EH (cell line): ENCODE measurements at places on chromosomes 5 and 9.

DNA sequence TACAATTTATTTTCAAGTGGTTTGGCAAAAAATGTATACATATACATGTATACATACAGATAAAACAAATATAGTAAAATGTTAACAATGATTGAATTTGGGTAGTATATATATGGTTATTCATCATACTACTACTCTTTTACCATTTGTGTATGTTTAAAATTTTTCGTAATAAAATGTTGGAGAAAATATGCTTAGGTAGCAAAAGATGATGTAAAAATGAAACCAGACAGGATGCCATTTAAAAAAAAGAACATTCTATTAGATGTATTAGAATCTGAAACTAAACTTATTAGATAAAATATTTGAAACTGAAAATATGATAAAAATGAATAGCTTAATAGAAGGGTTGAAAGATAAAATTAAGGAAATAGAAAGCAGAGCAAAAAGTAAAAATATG, 144.9 kb upstream of the FER start:
- no peak for DNase-seq

- no peak for DNase-seq
Observed at GRCh38 chr5:157509093-157509492, 49.1 kb downstream of the NIPAL4 start.

GRCh38 chr5:151036556-151036955, 16.2 kb downstream of the GPX3 start:
- DNase-seq: no peak

- no peak for DNase-seq
Observed at GRCh38 chr5:169394371-169394770, 93.4 kb upstream of the SLIT3 start.

DNA sequence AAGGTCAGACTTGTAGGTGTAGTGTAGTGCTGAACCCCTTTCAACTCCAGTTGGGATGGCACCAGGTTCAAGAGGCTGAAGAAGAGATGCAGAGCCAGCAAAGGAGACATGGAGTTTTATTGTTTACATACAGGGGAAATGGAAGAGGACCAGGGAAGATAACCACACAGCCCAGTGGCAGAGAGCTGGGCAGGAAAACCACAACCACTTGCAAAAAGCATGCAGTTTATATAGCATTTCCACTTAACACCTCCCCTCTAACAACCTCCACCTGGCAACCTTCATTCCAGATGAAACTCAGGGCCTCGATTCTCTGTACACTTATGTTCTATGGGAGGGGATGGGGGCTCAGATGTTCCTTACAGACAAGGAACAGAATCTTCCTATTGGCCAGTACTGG, 56.9 kb downstream of the SNX24 start:
- no peak for DNase-seq

GRCh38 chr5:11595045-11595444, 309.2 kb downstream of the CTNND2 start:
- no peak for DNase-seq

GRCh38 chr5:168305281-168305680, 13.8 kb downstream of the WWC1 start:
- DNase-seq: no peak

DNA sequence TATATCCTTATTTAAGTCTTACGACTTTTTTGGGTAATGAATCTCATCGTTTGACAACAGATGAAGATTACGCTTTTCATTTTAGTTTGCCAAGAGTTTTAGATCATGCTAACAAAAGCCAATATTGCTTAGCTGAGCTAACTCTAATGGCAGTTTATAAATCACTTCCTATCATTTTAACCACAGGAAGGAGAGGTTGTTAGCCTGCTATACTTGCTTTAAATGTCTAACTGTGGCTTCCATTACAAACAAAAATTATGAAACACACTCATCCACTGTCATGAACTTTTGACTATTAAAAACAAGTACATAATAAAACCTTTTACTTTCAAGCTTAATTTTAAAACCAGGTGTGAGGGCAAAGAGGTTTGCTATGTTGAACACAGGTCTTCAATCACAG, 53.7 kb upstream of the ANKH start:
- DNase-seq: peak; percentile 34

DNA sequence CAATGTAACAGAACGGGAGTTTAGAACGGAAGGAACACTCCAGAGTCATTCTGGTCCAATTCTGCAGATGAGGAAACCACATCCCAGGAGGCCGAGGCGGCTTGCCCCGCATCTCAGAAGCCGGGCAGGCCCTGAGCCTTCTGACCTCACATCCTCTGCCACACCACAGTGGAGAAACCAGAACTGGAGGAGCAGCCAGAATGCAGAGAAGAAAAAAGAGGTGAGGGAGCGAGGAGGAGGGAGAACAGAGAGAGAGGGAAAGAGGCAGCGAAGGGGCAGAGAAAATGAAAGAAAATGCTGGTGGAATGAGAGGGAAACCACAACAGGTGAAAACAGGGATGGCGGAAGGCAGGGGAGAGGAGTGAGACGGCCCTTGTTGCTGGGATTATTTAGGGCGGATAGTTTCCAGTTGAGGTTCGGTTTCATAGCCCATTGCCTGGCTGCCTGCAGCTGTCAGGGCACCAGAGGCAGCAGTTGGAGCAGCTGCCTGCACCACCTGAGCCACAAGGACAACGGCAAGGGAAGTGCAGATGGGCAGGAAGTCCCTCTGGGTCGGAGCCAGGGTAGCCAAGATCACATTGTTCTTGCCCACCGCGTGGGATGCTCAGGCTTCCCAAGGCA, at the start of gene HMHB1:
Gene HMHB1 (plus strand): TSS at position 77 of the 621 bp plus-strand sequence.
- no peak for DNase-seq

DNA sequence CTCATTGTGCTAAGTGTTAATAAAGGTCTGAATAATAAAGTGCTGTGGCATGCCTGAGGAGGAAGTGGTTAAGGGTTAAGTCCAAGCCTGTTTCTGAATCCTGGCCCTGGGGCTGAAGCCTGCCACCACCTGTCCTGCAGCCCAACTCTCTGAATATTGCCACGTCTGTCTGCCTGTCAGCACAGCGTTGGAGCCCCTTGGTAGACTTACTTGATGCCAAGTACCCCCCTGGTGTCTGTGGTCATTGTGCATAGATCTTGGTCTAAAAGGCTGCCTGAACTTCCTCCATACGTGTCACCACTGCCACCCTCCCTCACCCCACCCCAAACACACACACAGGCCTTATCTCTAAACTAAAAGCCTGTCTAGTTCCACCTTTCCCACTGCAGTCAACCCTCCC, 35.4 kb upstream of the SLC2A8 start:
- DNase-seq: no peak

- DNase-seq: no peak
Observed at GRCh38 chr9:133202688-133203453, 6.2 kb downstream of the OBP2B start.

DNA sequence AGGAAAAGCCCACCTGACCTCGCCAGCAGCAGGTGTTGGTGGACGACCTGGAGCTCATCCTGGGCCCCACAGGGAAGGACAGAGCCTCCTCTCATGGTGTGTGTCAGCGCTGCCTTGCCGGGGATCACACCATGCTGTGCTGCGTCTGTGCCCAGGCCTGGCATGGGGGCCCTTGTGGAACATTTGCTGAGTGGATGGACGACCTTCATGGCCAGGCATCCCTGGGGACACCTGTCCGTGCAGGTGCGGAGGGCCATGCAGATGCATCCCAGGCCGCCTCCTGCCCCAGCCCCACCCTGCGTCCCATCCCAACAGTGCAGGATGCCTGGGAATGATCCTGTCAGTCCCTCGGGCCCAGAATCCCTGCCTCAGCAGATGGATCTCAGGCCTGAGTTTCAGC, 73.8 kb downstream of the NEK6 start:
- no peak for DNase-seq
